ENCODE measurements at places on chromosomes 7 and 10. TPM values are rescaled to one million over a fixed set of nuclear protein-coding genes. Genes with fewer than 3 reads are reported as not detected.
A peak's percentile ranks its signal among the peaks of the same experiment; 100 is the strongest.

- H3K36me3 ChIP-seq = no peaks in the 10 kb centered on the region
- H3K4me3 ChIP-seq = no peak overlapping the region
- peaks cover 9% of the 10 kb centered on the region for H3K4me1 ChIP-seq
- no peaks in the 10 kb centered on the region for H3K27me3 ChIP-seq
- no peak overlapping the region for H3K27ac ChIP-seq
Observed at GRCh38 chr10:67790534-67791408, 47.2 kb downstream of the DNAJC12 start.

DNA sequence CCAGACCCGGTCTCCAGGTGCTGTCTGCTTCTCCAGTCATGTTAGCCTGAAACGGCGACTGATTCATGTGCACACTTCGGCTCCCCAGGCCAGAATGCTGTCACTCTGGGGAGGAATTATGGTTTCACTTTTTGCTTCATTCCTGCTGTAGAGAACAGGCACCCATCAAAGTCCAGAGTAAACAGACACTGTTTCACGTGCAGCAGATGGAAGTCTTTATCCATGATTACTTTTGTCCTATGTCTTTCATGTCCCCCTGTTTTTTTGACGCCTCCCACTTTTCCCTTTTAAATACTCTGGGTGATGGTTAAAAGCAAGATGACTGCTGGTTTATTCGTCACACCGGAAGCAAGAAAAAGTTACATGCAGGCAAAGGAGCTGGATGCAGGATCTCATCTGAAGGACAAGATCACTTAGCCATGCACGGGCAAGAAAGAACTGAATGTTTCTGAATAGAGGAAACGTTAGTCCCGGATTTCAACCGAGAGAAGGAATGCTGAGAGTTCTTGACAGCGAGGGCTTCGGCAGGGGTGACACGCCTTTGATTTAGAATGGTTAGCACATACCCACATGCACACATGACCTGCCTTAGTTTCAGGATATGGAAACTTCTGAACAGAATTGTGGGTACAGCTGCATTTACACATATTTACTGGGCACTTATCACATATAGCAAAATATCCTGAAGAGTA is 250.0 kb upstream of the KLF6 start:
- H3K27me3 ChIP-seq = no peaks in the 10 kb centered on the region
- no peaks in the 10 kb centered on the region for H3K36me3 ChIP-seq
- H3K4me3 ChIP-seq = no peak overlapping the region
- DNase-seq = no peak
- peak overlapping the region; percentile 41 for H3K27ac ChIP-seq

- H3K27me3 ChIP-seq = peaks cover 31% of the 10 kb centered on the region
- no peak overlapping the region for H3K27ac ChIP-seq
- no peaks in the 10 kb centered on the region for H3K36me3 ChIP-seq
- no peak for DNase-seq
- no peaks in the 10 kb centered on the region for H3K4me1 ChIP-seq
Observed at GRCh38 chr10:16520900-16521299, 779 bp downstream of the C1QL3 start.

GRCh38 chr10:91700788-91701444 is 68.0 kb upstream of the PPP1R3C start:
- DNase-seq = no peak
- H3K27ac ChIP-seq = no peak overlapping the region
- H3K4me1 ChIP-seq = no peaks in the 10 kb centered on the region
- H3K4me3 ChIP-seq = no peak overlapping the region
- H3K27me3 ChIP-seq = no peaks in the 10 kb centered on the region
- no peaks in the 10 kb centered on the region for H3K36me3 ChIP-seq

DNA sequence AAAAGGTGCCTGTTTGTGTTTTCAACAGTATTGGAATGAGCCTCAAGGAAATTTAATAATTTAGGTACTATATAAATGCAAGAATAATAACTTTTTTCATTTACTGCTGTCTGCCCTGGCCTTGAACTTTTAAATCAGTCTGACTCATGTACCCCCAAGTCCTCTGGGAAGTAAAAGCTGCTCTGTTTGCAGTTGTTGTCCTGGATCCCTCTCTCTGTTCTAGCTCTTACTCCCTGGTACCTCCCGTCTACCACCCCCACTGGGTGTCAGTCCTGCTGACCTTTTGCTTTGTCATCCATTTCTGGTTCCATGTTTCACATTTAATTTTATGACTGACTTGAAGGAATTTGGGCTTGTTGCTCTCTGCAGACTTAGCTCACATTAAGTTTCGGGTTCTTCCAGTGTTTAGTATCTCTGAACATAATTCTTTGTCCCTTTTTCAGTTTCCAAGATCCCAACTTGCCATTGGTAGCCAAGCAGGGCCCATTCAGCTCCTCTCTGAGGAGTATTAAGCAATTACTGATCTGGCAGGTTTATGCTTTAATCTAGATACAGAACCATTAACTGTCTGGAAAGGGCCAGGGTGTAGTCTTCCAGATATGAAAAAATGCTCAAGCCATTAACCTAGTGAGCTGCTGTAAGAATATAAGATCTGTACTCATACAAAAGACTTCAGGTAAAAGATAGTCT is 208.7 kb upstream of the FAM3C start:
- H3K4me3 ChIP-seq = no peak overlapping the region
- H3K27me3 ChIP-seq = no peaks in the 10 kb centered on the region
- no peaks in the 10 kb centered on the region for H3K36me3 ChIP-seq
- DNase-seq = no peak
- no peaks in the 10 kb centered on the region for H3K4me1 ChIP-seq

GRCh38 chr10:60123668-60124067 is 217.3 kb upstream of the CCDC6 start:
- no peak for DNase-seq
- no peaks in the 10 kb centered on the region for H3K36me3 ChIP-seq
- H3K4me1 ChIP-seq = peaks cover 29% of the 10 kb centered on the region
- peak overlapping the region; percentile 83 for H3K27ac ChIP-seq
- no peak overlapping the region for H3K4me3 ChIP-seq

DNA sequence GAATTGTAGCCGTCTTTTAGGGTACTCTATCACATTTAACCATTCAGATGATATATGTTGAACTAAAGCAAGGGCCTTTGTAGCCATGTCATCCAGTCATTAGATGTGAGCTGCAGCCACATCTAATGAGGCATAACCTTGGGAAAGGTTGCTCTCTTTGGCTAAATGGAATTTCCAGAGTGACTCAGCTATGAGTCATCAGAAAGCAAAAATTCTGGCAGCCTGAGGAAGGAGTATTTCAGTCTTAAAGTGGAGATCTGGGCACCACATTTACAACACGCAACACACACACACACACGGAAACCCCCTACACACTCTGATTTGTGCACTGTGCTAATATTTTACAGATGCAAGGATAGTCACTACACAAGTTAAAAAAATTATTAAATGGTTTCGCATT is 176.9 kb upstream of the ZWINT start:
- no peak overlapping the region for H3K4me3 ChIP-seq
- H3K36me3 ChIP-seq = no peaks in the 10 kb centered on the region
- no peaks in the 10 kb centered on the region for H3K27me3 ChIP-seq
- no peak for DNase-seq

DNA sequence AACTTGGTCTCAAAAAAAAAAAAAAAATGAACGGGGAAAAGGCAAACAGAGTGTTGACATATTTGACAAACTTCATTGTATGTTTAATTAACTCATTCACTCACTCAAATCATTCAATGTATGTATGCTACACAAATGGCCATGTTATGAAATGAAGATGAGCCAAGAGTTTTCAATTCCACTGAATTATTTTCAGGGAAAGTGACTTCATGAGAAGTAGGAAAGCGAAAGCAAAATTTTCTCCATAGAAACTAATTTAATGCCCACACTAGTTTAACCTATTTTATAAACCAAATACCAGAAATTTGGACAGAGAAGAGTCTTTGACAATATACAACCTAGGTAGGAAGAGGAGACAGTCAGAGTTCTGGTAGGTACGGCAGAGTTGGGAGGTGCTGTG is 119.5 kb downstream of the HIPK2 start:
- H3K4me1 ChIP-seq = peaks cover 34% of the 10 kb centered on the region
- no peaks in the 10 kb centered on the region for H3K36me3 ChIP-seq
- no peak for DNase-seq
- H3K27ac ChIP-seq = no peak overlapping the region

DNA sequence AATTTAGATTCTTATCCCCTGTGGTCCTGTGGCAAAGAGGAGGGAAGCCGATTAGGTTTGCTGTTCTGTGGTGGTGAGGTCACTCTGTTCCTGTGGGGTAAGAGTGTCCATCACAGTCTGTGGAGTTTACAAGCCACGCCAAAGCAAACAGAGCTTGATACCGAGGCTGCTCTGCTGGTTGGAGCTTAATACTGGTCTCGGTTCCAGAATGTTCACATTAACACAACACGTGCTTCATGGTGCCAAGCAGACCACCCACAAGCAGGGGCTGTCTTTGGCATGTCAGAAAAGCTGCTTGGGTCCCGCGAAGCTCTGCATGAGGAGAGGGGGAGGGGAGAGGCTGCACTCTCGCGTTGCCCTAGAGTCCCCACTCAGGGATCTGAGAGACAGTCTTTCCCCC is 47.5 kb downstream of the DNAJB6 start:
- H3K27ac ChIP-seq = peak overlapping the region; percentile 72
- H3K27me3 ChIP-seq = no peaks in the 10 kb centered on the region
- no peaks in the 10 kb centered on the region for H3K36me3 ChIP-seq
- H3K4me3 ChIP-seq = no peak overlapping the region
- no peak for DNase-seq
- H3K4me1 ChIP-seq = peaks cover 24% of the 10 kb centered on the region

- no peak overlapping the region for H3K4me3 ChIP-seq
- H3K27me3 ChIP-seq = no peaks in the 10 kb centered on the region
- H3K36me3 ChIP-seq = peaks cover 72% of the 10 kb centered on the region
- no peak overlapping the region for H3K27ac ChIP-seq
Observed at GRCh38 chr7:102409340-102409739, 13.2 kb downstream of the PRKRIP1 start.

- no peaks in the 10 kb centered on the region for H3K36me3 ChIP-seq
- no peaks in the 10 kb centered on the region for H3K4me1 ChIP-seq
- no peak overlapping the region for H3K4me3 ChIP-seq
- H3K27ac ChIP-seq = no peak overlapping the region
Observed at GRCh38 chr7:150580638-150581394, 13.6 kb downstream of the GIMAP4 start.

DNA sequence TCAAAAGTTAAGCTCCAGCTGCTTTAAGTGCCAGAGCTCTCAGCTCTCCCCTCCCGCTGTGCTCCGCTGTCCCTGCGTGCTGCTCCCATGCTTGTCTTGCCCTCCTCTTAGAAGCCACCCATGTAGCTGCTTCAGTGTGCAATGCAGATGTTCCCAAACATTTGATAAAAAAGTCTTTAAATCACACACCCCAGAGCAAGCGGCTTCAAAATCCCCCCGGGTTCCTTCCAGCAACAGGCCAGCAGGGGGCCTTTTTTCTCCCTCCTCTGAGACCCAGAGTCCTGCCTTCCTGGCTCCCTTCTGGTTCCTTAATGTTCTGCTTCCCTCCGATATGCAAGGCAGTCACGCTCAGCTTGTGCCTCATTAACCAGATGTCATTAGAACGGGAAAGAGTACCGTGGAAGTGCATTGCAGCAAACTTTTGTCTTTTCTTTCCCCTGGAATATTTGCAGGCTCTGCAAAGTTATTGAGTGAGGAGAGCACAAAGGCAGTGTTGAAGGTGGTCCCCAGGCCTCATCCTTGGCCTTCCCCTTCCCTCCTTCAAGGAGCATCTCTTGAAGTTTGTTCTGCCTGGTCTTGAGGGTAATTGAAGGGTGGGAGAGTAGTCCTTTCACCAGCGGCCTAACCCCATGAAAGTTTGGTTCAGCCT is 25.5 kb downstream of the LDB3 start:
- no peak overlapping the region for H3K4me3 ChIP-seq
- H3K4me1 ChIP-seq = peaks cover 37% of the 10 kb centered on the region
- H3K27me3 ChIP-seq = no peaks in the 10 kb centered on the region
- H3K27ac ChIP-seq = peak overlapping the region; percentile 58
- no peak for DNase-seq

GRCh38 chr10:130230611-130231010 is 94.4 kb downstream of the GLRX3 start:
- no peaks in the 10 kb centered on the region for H3K27me3 ChIP-seq
- no peak overlapping the region for H3K27ac ChIP-seq
- DNase-seq = no peak
- H3K4me3 ChIP-seq = no peak overlapping the region
- H3K4me1 ChIP-seq = no peaks in the 10 kb centered on the region

- no peak for DNase-seq
- no peak overlapping the region for H3K4me3 ChIP-seq
- no peaks in the 10 kb centered on the region for H3K4me1 ChIP-seq
Observed at GRCh38 chr7:35370687-35371086, 116.8 kb upstream of the TBX20 start.

- no peaks in the 10 kb centered on the region for H3K4me1 ChIP-seq
- DNase-seq = no peak
- H3K27ac ChIP-seq = no peak overlapping the region
- no peaks in the 10 kb centered on the region for H3K27me3 ChIP-seq
- no peaks in the 10 kb centered on the region for H3K36me3 ChIP-seq
Observed at GRCh38 chr7:70243443-70243842, 645.2 kb downstream of the AUTS2 start.

GRCh38 chr7:79304711-79305110 is 148.8 kb downstream of the MAGI2 start:
- no peaks in the 10 kb centered on the region for H3K27me3 ChIP-seq
- DNase-seq = no peak
- H3K27ac ChIP-seq = no peak overlapping the region
- no peak overlapping the region for H3K4me3 ChIP-seq
- no peaks in the 10 kb centered on the region for H3K36me3 ChIP-seq
- peaks cover 9% of the 10 kb centered on the region for H3K4me1 ChIP-seq

DNA sequence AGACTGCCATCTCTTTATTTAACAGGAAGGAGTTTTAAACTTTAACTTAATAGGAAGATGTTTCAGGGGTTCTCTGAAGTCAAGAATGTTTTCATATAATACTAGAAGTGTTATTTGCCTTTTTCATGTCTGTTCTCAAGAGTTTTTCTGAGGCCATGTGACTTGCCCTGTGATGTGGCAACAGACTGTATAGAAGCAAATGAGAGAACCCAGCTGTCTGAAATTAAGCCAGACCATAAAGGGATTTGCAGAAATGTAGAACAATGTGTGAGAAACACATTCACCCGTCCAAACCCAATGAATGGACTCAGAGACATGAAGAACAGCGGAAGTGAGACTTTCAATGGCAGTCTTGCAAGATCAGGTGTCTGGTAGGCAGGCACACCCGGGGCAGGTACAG is 23.8 kb downstream of the MAPK8 start:
- no peak overlapping the region for H3K27ac ChIP-seq
- peaks cover 19% of the 10 kb centered on the region for H3K4me1 ChIP-seq
- no peak for DNase-seq
- no peaks in the 10 kb centered on the region for H3K27me3 ChIP-seq

- DNase-seq = no peak
- H3K4me3 ChIP-seq = no peak overlapping the region
Observed at GRCh38 chr7:1355568-1356340, 103.5 kb downstream of the MICALL2 start.

DNA sequence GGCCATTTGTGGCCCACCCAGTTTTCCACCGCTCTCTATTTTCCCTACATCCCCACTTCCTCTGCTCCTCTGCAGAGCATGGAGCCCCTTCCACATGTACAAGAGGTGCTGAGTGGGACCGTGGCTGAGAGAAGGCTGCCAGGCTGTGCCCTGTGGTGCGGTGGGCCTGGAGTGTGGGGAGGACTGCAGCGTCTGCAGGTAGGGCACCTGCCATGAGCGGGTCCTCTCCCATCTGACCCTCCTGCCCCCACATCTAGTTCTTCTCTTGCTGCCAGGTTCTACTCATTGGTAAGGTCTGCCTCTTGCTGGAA is 145.6 kb upstream of the FAM20C start:
- DNase-seq = no peak
- no peak overlapping the region for H3K27ac ChIP-seq
- H3K4me1 ChIP-seq = no peaks in the 10 kb centered on the region

The CC2D2B gene
- total RNA-seq = 0.13 TPM

The UCN3 gene
- not detected for total RNA-seq

The HMX2 gene
- total RNA-seq = not detected

The MOGAT3 gene
- total RNA-seq = not detected

The ZNF804B gene
- total RNA-seq = not detected

The CCZ1B gene
- total RNA-seq = 7.6 TPM

The UROS gene
- 60.2 TPM for total RNA-seq

The CYP26C1 gene
- total RNA-seq = not detected

The HSPA12A gene
- total RNA-seq = 4.9 TPM

The RET gene
- 0.72 TPM for total RNA-seq
